Stimulated activated CD8-positive, alpha-beta memory T cell treated with anti-CD3 and anti-CD28 coated beads, Interleukin-4, amount 100 ng/mL, for 48 hours (primary cell): ENCODE measurements at places on chromosomes 6 and 20.

- DNase-seq = peak; percentile 48
Observed at GRCh38 chr6:158648682-158649131, 1.1 kb upstream of the SYTL3 start.

DNA sequence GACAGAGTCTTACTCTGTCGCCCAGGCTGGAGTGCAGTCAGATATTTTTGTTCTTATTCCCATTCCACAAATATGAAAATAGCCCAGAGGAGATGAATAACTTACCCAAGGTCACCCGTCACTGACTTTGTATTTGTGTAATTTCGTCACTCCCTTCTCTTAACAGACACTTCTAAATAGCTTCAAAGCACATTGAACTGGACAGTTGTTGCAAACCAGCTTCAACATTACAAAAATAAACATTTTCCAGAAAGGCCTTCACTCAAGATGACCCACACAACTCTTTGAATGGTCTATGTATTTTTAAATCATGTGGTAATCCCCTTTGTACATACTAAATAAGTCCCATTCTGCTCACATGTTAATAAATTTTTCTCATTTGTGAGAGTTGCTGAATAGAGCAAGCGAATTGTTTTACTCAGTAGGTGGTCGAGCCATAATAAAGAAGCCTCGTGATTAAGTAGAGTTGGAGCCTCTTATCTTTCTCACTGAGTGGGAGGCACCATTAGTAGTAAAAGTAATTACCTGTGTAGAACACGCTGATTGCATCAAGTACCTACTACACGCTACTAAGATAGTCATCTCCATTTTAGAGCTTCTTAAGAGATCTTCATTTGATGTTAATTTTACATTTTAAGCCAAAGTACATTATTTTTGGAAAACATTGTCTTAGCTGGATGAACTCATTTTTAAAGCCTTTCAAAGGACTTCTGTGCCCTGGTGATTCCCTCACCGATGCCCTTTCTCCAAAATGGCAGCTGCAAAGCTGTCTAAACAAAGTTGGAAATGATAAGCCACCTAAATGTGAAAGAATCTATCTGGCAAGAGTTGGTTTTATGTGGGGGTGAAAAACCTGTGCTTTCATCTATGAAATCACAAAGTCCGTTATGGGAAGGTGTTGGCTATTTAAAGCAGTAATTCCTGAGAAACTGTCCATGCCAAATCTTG, 110.0 kb downstream of the TSHZ2 start:
- no peak for DNase-seq

DNA sequence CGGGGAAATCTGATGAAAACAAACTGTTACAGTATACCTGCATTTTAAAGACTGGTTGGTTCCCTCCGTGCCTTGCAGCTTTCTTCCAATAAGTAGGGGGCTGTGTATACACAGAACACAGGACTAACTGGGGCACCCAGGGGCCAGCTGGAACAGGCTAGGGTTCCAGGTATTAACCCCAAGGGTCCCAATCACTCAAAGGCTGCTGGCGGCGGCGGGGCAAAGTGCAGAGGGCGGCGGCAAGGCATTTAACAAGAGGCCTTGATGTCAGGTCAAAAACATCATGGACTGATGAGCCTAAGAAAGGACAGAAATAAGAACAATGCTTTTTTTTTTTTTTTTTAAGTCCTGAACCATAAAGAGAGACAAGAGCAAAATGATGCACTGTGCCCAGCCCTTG, 2.5 kb downstream of the PMEPA1 start:
- no peak for DNase-seq

- no peak for DNase-seq
Observed at GRCh38 chr6:158270389-158271127, 41.7 kb upstream of the TULP4 start.

- DNase-seq = no peak
Observed at GRCh38 chr6:19193624-19194023, 643.5 kb upstream of the ID4 start.

DNA sequence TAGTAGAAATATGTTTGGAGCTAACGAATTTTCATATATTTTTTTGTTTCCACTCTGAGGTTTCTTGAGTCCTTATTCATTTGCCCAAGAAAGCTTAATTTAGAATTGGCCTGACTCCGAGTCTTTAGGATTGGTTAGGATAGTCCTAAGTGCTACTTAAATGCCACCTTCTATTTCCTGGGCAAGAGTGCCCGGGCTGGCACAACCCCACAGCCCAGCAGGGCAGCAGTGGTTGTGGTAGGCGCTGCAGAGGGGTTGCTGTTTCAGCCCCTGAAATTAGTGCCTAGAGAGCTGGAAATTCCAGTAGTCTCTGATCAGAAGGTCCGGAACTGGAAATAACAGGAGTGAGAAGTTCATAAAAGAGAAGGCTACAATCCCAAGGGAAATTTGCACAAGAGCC, 139.4 kb upstream of the TENT5A start:
- no peak for DNase-seq

DNA sequence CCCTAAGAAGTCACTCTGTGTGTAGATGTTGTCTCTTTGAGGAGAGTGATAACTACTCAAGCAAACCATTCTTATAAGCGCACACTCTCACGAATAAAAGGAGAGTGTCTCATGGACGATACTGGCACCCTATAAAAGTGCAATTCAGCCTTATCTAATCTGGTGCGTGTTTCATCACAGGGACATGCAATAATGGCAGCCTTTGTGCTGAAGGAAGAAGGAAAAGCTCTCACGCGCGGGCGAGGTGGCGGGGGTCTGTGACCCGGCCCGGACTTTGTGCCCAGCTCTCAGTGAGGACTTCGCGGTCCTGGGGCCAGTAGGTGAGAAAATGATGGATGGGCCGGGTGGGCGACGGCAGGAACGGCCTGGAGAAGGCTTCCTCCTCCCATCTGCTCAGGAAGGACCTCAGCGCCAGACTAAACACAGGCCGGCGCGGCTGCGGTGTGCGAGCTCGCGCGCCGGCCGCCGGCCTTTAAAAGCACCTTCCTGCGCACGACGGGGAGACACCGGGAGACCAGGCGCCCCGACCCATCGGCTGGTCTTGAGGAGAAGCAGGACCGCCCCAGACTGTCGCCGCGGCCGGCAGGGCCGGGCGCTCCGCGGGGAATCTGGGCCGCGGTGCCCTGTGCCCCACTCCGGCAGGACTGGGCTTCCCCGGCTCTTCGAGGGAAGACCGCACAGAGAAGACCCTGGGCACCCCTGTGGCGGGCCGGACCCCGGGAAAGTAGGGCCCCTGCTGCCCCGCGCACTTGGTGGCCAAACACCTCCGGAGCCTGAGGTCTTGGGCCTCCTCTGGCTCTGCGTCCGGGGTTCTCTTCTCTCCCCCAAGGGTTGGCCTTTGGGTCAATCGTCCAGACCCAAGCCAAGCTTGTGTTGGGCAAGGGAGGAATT, 8.3 kb upstream of the FOXC1 start:
- DNase-seq = no peak

- DNase-seq = no peak
Observed at GRCh38 chr20:9483131-9483530, 31.3 kb upstream of the LAMP5 start.

DNA sequence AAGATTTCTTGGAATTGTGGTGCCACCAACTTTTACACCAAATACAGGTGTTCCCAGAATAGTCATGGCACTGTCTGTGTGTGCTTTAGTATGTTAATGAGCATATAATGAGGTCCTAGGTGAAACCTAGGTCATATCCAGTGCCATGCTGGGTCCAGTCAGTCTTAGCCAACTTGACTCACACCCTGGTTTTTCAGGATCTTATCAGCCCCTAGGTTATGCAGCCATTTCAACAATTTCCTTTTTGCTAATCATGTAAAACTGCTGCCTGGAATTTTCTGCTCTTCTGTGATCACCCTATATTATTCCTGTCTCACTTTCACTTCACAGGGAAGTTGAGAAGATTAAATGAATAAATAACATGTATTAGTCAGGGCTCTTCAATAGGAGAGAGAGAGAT, 23.7 kb downstream of the SDHAF4 start:
- no peak for DNase-seq

DNA sequence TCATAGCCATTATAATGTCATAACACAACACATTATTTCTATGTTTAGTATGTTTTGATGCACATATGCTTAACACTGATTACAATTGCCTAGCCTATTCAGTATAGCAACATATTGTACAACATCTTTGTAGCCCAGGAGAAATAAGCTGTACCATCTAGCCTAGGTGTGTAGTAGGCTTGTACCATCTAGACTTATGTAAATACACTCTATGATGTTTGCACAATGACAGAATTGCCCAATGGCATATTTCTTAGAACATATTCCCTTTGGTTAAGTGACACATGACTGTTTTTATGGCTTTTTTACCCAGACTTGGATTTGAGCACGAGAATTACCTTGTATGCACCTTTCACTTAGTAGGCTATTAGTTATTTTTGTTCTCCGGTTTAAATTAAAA, 64.5 kb upstream of the HIVEP1 start:
- no peak for DNase-seq

DNA sequence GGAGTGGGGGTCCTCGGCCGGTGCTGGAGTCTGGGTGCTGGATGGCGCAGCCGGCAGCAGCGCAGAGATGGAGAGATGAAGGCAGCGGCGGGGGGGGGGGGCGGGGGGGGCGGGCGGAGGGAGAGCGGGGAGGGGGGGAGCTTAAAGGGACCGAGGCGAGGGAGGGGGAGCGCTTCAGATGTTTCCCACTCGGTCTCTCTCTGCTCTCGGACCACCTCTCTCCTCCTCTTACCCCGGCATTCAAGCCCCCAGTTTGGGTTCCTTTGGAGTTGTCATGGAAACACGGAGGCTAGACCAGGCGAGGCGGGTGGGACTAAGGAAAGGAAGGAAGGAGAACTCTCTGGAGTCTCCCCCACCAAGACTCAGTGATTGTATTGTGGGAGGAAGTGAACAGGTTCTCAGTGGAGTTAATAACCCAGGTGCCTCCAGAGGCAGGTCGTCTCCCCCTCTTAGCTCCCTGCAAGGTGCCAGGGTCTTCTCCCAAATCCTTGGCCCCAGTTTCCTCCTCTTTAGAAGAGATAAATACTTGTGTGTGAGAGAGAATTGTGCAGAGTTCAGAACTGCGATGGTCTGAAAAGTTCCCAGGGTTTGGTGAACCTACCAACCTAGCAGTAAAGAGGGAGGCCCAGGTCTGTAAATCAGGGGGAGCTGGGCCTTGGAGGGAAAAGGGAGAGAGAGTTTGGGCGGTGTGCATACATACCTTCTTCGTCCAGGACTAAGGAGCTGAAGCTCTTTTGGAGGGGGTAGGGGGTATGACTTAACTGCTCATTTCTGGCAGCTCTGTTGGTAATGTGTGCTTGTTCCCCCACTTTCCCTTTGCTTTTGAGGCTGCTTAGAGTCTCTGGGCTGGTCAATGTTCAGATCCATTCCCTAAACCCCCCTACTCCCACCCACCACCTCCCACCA, at the start of gene PRRT1:
TSS of gene PRRT1 (minus strand) at position 77 of the 906 bp plus-strand sequence. CDS start 112 bp downstream, outside the sequence.
- no peak for DNase-seq

DNA sequence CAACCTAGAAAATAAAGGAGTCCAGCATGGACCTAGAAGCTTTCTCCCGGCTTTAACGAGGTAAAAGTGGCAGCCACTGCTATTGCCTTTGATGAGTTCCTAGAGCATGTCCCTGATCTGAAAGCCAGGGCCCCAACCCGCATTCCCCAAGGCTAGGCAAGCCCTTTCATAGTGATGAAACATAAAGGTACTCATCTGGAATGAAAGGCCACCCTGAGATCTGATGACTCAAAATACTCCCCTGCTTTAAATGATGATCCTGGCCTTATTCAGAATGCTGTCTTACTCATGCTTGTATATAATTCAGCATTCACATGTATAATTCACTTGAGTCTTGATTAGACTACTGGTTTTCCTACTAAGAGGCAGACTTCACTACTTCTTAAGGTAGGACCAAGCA, 21.3 kb downstream of the TTPAL start:
- peak; percentile 65 for DNase-seq

DNA sequence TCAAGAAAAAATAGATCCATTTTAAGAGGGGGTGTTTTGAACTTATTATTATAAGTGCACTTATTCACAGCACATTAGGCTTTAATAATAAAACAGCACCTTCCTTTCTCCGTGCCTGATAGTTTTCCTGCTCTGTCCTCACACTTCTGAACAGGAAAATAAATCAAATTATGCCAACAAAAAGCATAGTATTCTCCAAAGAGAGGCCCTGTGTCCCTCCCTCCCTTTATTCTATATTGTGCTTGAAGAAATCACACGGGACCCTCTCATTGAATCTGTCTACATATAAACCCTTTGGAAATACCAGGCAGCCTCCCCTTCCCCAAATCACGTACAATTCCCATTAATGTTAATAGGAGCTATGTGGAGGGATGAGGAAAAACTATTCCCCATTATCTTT, 462.9 kb upstream of the NRSN1 start:
- no peak for DNase-seq

- DNase-seq = no peak
Observed at GRCh38 chr20:40668449-40669228, 20.4 kb downstream of the MAFB start.

GRCh38 chr6:153084393-153084792, 46.7 kb downstream of the RGS17 start:
- DNase-seq = no peak

DNA sequence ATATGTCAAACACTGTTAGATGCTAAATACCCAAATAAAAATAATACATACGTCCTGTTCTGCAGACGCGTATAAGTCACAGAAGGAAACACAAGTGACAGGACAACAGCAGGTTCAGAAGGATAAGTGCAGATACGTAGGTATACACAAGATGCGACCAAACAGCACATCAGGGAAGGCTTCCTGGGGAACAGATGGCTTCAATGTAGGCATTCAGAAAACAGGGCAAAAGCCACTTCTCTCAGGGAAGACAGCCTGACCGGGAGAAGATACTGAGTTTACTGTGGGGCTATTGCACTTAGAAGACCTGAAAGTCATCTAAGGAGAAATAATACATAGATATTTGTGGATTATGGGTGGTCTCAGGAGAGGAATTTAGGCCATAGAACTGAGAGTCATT, 1.9 kb downstream of the HLA-DPA1 start:
- DNase-seq = no peak

DNA sequence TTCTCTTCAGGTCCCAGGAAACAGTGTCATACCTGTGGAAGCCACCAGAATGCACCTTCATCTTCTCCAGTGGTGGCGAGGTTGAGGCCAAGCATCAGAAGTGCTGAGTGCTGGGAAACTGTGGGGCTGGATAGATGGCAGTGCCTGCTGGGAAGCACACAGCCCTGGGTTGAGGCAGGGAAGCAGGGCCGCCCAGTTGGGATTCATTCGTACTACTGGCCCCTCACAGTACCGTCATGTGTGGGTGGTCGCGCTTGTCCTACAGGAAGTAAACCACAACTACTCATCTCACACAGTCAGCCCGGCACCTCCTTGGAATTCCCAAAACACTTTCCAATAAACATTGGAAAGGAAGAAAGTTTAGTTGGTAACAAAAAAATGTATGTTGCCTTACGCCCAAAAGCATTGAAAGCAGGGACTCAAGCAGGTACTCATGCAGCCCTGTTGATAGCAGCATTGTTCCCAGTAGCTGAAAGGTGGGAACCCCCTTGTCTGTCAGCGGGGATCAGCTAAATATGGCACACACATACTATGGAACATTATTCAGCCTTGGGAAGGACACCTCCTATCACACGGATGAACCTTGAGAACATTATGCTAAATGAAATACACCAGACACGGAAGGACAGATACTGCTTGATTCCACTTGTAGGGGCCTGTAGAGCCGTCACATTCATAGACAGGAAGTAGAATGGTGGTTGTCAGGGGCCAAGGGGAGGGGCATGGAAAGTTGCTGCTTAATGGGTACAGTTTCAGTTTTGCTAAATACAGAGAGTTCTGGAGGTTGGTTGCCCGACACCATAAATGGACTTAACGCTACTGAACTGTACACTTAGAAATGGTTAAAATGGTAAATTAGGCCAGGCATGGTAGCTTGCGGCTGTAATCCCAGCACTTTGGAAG, 162.7 kb downstream of the MTHFD1L start:
- no peak for DNase-seq

GRCh38 chr6:20302702-20303251, 90.5 kb upstream of the MBOAT1 start:
- no peak for DNase-seq

GRCh38 chr20:47970282-47970903, 185.1 kb upstream of the SULF2 start:
- no peak for DNase-seq
